Right hindlimb (tissue), 1 donor: ENCODE measurements at places on chromosomes 1 and 21.
A peak's percentile ranks its signal among the peaks of the same experiment; 100 is the strongest.

DNA sequence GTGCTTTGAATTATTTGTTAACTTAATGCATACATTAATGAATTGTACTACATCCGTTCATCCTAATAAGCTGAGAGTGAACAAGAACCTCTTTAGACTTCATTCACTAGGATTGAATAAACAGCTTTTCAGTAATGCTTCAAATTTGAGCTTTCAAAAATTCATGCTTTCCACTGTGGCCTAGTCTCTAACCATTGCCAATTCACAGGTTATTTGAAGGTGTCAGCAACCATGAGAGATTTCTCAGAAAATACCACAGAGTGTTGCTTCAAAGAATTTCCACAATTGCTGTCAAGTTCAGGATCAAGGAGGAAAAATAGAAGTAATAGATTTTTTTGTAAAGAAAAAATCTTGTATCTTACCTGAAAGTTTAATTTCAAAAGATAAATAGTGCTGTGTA lies 72.7 kb downstream of the AK5 start:
- DNase-seq, result no peak

DNA sequence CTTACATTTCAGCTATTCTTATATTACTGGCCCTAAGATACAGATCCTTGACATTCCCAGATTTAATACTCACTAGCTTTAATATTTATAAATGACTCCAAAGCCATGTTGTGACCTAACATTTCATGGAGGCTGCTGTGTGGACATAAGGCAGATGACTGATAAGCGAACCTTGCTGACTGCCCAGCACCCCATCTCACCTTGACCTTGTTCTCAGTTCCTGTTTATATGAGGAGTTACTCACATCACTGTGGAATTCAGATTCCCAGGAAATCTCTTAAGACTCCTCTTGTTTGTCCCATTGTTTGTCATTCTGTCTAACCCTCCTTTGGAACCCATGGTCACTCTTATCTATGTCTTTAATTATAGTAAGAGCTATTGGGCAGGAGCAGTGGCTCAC lies 21.9 kb downstream of the RAB3B start:
- DNase-seq, result no peak

DNA sequence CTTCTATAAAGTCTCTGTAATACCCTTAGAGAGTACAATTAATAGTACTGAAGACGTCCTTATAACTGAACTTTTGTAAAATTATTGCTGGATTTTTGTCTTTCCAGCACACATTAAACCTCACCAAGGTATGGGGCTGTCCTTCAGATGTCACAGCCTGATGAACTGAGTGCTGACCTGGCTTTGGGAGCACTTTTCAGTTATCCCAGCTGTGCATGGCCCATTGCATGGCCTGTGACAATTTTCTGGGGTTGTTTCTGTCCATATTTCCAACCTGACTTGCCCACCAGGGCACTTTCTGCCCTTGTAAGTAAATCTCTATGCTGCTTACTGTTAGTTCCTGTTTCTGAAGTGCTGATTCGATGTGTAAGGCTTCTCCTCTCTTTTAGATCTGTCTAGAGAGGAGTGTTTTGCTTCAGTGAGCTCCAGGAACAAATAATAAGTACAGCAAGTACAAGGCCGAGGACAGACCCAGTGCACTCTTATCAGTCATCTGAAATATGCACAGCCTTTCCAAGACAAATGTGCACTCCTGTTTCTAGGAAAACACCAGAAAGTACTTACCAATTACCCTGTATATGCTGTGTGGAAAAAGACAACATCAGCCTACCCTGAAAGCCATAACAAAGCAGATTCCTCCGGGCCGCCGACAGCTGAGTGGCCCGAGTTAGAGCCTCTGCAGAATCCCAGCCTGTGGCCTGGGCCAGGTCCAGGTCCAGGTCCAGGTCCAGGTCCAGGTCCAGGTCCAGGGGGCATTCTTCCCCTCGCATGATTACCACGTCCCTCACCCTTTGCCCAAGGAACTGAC lies 121.7 kb downstream of the DHRS3 start:
- no peak for DNase-seq

DNA sequence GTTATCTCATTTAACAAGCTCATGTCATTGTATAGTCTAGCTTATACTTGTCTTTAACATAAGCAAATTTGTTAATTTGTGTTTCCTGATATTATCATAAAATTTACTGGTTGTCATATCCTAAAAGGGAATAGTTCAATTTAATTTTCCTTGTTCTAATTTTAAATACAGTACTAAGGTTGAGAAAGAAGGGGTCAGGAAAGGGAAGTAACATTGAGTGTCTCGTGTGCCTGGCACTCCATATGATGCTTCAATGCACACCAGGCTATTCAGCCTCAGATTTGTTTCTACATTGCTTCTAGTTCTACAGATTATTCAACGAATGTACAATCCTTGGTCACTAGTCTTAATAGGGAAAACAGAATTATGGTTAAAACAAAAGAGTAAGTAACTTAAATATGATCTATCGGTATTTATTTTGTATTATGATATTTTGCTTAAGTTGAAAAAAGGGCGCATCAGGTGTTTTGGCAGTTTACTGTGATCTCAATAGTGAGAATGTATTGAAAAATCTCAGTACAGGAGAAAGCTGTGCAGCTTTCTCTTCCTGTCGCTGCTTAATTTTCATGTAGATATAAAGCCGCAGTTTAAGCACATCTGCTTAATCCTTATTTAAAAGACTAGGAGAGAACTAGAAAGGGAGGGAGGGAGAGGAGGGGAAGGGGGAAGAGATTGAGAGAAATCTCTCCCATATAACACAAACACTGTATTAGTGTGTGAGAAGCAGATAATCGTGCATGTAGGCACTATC lies 13.0 kb downstream of the PTPRC start:
- no peak for DNase-seq

DNA sequence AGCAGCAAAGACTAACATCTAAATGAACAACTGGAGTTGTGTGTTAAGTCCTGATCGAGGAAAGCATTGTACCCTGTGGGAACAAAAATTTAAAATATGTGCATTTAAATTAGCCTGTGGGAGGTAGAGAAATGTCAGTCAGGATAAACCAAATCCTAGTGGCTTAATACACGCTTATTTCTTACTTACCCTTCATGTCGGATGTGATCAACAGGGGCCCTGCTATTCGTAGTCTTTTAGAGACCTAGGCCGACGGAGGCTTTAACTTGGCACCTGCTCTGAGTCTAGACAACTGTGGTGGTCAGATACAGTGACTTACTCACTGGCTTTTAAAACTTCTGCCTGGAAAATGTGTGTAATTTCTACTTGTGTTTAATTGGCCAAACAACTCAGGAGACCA lies 10.2 kb downstream of the GSTM3 start:
- DNase-seq, result no peak

GRCh38 chr1:211613951-211614350 lies 35.0 kb upstream of the SLC30A1 start:
- DNase-seq, result no peak

DNA sequence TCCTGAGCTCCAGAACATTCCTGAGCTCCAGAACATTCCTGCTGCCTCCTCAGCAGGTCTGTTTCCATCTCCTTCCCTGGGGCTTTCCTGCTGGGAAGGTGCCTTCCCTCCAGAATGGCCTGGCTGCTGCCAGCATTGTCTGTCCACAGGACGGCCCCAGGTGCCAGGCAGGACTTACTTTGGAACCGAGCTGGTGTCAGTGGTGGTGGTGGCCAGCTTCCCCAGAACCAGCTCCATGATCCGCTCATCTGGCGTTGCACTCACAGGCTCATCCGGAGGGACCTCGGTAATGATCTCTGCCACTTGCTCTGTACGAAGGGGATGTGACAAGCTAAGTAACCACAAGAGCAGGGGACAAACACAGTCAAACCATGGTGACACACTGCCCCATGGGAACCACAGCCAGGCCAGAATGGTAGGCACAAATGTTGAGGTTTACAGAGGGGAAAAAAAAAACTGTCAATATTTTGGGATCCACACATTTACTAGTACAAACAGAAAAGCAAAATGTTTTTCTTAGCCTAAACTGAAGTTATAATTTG lies 41.3 kb downstream of the PRDM15 start:
- no peak for DNase-seq

DNA sequence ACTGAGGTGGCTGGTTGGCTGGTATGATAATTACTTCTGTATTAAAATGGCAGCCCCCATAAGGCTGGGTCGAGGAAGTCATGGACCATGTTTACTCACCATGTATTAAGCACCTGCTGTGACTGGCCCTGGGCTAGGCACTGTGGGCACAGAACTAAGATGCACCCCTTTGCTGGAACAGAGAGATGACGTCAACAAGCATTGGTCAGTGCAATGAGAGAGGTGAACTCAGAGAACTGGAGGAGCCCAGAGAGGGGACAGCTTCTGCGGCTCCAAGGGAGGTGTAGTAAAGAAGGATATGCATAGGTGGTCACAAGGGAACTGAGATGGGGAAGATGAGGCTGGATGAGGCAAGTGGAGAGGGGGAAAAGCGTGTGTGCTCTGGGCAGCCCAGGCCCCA lies 88.7 kb downstream of the KAZN start:
- DNase-seq, result no peak

DNA sequence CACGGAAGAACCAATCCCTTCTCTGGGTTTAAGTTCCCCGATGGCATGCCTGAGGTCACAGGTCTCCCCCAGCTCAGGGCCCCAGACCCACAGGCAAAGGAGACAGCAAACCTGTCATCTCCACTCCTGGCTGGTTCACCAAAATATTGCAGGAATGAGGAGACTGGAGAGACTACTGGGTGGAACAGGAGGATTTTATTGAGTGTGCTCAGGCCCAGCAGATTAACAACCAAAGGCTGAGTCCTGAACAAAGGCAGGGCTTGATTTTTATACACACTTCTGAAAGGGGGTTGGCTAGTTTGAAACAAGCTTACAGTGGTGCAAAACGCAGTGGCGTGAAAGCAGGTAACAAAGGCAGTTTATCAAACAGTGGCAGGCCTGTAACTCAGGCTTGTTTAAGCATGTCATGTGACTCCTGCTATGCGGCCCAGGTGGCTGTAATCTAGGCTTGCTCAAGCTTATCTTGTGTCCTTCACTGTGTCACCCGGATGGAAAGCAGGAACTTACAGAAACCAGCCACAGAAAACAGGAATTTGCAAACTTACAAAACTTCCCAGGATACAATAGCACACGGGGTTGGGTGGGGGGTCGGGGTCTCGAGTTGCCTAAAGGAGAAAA lies 27.4 kb upstream of the KCNJ15 start:
- no peak for DNase-seq

- DNase-seq, result no peak
Measured at GRCh38 chr1:1569341-1569740, 5.3 kb downstream of the SSU72 start.

- DNase-seq, result peak; percentile 74
Measured at GRCh38 chr1:240611619-240612480, at the start of gene GREM2. Gene GREM2 (minus strand): TSS chr1:240612155. CDS start chr1:240493475, 118,680 bp downstream.

GRCh38 chr1:150176593-150176992 lies 26.9 kb downstream of the PLEKHO1 start:
- no peak for DNase-seq

GRCh38 chr1:184051138-184051484 lies 419 bp upstream of the TSEN15 start:
- no peak for DNase-seq

- no peak for DNase-seq
Measured at GRCh38 chr1:29392036-29392435, 155.7 kb downstream of the PTPRU start.

GRCh38 chr1:39081271-39082009 lies 55.3 kb downstream of the NDUFS5 start:
- DNase-seq, result peak; percentile 75

- no peak for DNase-seq
Measured at GRCh38 chr1:84370831-84371394, 27.4 kb upstream of the DNASE2B start.
